ENCODE measurements at places on chromosomes 5 and 9.

DNA sequence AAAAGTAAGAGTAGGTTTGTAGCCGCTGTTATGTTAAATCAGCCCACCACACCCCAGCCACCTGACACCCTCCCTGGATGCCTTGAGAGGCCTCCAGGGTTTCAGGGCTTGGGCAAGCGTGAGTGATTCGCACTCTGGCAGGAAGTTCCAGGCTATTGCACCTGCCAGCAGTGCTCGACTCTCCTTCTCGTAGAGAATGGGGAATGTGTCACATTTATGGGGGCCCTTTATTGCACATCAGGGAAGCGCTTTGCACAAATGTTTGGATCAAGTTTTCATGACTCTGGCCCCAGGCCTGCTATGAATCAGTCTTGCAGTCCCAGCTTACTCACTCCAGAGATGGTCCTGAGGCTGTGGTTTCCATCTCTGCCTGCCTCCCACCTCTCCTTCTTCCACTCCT lies 66.1 kb upstream of the ADRA1B start:
- no peaks in the 10 kb centered on the region for H3K36me3 ChIP-seq
- H3K27ac ChIP-seq, result no peak overlapping the region
- no peak for DNase-seq
- H3K4me3 ChIP-seq, result no peak overlapping the region
- no peaks in the 10 kb centered on the region for H3K4me1 ChIP-seq

DNA sequence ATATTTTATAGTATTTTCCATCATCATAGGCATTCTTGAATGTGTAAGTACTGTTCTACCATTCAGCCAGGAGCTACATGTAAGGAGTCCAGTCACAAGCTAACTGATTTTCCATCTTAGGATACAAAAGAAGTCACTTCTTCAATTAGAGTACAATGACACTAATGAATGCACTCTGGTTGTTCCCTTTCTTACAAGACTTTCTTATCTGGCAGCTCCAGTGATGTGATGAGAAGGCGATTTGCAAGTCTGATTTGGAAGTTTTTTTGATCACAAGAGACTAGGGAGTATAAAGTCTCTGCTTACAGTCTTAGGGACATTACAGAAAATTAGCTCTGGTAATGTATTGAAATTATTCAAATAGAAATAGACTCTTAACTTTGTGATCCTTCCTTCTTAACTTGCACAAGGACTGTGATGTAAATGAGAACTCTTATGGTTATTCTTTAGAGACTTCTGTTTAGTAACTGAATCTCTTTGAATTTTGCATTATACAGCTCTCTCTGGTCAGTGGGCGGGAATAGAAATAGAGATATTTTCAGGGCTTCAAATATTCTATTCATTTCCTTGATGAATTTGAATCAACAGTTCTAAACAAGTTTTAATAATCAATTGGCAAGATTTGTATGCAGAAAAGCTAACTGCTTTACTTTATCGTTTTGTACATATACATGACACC lies 130.4 kb upstream of the CDH6 start:
- H3K27me3 ChIP-seq, result no peaks in the 10 kb centered on the region
- H3K4me3 ChIP-seq, result no peak overlapping the region
- no peak overlapping the region for H3K27ac ChIP-seq
- no peaks in the 10 kb centered on the region for H3K4me1 ChIP-seq
- no peak for DNase-seq

DNA sequence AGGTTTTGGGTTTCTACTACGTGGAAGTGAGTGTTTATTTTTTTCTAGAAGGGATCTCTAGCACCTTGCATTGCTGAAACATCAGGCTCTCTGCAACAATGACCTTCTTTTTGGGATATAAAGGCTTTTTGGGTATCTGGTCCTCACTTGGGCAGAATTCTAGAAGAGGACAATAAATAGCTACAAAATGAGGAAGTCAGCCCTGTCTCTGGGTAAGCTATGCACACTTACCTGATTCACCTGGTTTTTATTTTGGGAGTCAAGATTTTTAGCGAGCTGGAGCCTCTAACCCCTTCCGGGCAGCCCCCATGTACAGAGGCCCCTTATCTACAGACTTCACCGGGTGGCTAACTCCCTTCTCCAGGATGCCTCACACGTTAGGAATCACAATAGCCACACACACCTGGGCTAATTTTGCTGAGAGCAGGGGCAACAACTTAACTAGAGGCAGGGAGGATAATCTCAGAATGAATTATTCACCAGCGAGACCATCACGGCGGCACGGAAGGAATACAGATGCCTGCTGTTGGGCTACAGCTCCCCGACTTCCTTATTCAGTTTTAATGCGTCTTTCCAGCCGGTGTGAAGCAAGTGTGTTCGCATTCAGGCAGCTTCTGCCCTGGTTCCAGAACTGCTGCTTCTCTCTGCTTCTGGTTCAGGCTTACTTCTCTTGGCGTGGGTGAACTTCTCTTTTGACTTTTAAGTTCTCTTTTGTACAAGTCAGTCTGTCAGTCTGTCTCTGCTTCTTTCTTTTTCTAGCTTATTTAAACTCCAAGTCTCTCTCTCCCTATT lies 341.0 kb upstream of the PANK3 start:
- no peaks in the 10 kb centered on the region for H3K27me3 ChIP-seq
- DNase-seq, result no peak
- H3K27ac ChIP-seq, result no peak overlapping the region
- H3K36me3 ChIP-seq, result no peaks in the 10 kb centered on the region
- no peaks in the 10 kb centered on the region for H3K4me1 ChIP-seq

GRCh38 chr9:88534456-88535225 lies at the start of gene NXNL2:
Gene NXNL2, plus strand, starts transcription at chr9:88535178. Its CDS starts 257 bp downstream, at chr9:88535435.
- no peaks in the 10 kb centered on the region for H3K4me1 ChIP-seq
- no peak within 1 kb of the TSS for H3K27ac ChIP-seq
- H3K4me3 ChIP-seq, result peak within 1 kb of the TSS; percentile 54
- DNase-seq, result peak; percentile 36
- H3K36me3 ChIP-seq, result no peaks in the 10 kb centered on the region

Data from naive thymus-derived CD4-positive, alpha-beta T cell (primary cell).